ENCODE measurements at places on chromosomes 16 and 17. TPM values are rescaled to one million over a fixed set of nuclear protein-coding genes. Genes with fewer than 3 reads are reported as not detected.

The ITGB3 gene
- 0.35 TPM for total RNA-seq

The TEDC2 gene
- 87.2 TPM for total RNA-seq

The ZNF19 gene
- total RNA-seq, result 1.7 TPM

The EPOP gene
- total RNA-seq, result 6.2 TPM

The ETV4 gene
- total RNA-seq, result 191 TPM

The GCGR gene
- 0.07 TPM for total RNA-seq

The FBXL16 gene
- 7.1 TPM for total RNA-seq

The IGFBP4 gene
- 24.6 TPM for total RNA-seq

The TNFRSF17 gene
- total RNA-seq, result not detected

The ZMYND15 gene
- total RNA-seq, result not detected

The TAC4 gene
- total RNA-seq, result not detected

The SLC16A5 gene
- total RNA-seq, result 28.2 TPM

The FKBP10 gene
- 213 TPM for total RNA-seq

The TMEM114 gene
- not detected for total RNA-seq

The RNF43 gene
- 1.3 TPM for total RNA-seq

The PTX4 gene
- total RNA-seq, result not detected

The ITGB4 gene
- total RNA-seq, result 0.28 TPM
